ENCODE measurements at places on chromosomes 11 and 22. TPM values are rescaled to one million over a fixed set of nuclear protein-coding genes. Genes with fewer than 3 reads are reported as not detected.

The SLC2A11 gene
- 24.3 TPM for total RNA-seq

The FAM180B gene
- total RNA-seq = 0.27 TPM

The RIMBP3B gene
- total RNA-seq = 0.54 TPM

The TYR gene
- total RNA-seq = not detected

The METTL15 gene
- 18.4 TPM for total RNA-seq

The HTR3B gene
- not detected for total RNA-seq

The TRPM5 gene
- not detected for total RNA-seq

GRCh38 chr11:115333121-115333520 is 171.1 kb downstream of the CADM1 start:
- no peak for ATAC-seq

DNA sequence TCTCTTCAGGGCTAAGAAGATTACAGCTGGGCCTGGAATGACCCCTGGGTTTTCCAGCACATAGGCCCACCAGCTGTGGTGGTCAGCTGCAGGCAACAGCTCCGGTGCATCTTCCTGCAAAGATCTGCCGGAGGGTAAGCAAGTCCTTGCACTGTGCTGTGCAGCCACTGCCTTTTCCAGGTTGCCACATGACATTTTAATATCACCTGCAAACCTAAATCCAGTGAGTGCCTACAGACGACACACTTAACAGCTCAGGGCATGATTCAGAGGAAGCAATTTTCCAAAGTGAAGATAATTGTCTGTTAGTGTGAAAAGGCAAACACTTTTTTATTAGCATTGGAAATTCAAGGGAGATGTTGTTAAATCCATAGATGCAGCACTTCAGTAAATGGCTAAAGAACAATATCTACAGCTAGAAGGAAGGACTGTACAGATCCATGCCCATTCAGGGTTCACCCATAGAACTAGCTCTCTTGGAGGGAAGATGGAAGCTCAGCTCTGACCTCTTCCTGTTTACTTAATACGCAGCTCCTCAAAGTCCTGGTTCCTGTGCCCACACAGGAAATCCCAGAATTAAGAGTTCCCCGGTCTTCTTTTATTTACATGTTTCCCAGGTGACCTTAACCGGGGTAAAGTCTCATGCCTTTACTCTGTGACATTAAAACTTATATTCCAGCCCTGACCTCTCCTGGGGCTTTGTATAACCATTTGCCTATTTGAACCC is 13.3 kb upstream of the NRIP3 start:
- no peak for ATAC-seq

DNA sequence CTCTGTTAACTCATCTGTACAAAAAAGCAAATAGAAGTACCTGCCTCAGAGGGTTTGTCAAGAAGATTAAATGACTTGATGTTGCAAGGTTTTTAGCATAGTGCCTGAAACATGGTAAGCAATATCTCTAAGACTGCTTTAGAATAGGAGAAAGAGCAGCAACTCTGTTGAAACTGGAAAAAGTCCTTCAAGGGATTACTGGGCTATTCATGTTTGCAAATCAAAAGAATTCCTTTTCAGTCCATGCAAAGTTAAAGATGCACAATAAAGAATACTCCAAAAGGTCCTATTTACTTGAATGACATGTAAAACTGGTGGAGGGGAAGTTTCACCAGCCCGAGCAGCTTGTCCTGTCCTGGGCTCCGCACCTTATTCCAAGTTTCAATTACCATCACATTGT is 70.6 kb downstream of the C2CD3 start:
- ATAC-seq = no peak

GRCh38 chr11:64027651-64028397 is 7.9 kb upstream of the FLRT1 start:
- ATAC-seq = no peak

DNA sequence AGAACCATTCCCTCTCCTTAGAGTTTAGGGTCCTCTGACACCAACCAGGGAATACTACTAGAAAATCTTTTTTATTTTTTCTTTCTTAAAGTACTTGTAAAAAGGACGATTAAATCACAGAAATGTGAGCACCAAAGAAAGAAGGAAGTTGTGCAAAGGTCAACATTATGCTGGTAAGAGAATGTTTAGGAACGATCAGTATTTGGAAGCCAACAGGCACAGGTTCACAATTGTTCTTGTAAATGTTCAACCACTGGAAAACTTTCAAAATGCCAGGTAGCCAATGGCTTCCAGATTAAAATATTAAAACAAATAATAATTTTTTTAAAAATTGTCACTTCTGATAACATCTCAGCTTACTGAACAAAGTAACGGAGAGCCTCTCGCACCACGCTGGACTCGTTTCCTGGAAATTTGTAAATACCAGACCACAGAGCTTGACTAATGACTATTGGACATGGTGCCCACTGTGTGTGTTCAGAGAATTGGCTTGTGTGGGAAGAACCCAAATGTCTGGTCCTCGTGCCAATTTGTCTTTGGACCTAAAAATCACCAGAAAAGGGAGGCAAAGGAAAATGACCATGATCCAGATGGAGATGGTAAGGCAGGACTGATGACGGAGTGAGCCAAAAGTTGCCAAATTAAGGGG is 20.8 kb downstream of the COMMD9 start:
- no peak for ATAC-seq

DNA sequence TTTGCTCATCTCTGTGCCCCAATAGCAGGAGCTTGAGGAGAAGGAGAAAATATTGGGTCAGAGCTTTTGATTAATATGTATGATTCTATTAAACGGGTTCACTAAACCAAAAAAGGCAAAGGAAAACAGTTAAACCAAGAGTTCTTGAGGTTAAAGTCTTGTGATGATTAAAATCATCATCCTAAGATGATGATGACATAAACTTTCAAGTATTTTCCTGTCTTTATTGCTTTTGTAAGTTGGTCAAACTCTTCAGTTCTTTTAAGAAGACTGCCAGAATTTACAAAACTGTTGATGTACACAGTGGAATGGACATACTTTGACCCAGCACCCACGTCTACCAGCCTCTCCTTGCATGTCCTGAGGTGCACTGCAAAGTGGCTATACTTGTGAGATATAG is 41.0 kb downstream of the FDX1 start:
- ATAC-seq = no peak

- no peak for ATAC-seq
Observed at GRCh38 chr11:66155387-66156073, 85.5 kb downstream of the PACS1 start.

DNA sequence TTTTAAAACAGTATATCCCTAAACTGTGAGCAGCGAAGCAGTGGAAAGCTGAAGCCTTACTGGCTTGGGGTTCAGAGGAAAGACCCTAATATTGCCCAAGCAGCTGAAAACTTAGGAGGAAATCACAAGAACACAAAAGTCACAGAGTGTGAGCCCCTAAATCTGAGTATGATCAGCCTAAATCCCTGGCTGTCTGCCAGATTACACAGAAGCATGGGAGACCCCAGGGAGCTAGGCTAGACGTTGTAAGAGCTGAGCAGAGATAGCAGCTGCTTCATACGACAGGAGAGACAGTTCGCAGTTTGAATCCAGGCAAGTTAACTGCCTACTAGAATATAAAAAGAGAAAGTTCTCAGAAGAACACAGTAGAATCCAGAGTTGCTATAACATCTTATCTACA is 81.2 kb downstream of the PACS1 start:
- no peak for ATAC-seq

- ATAC-seq = no peak
Observed at GRCh38 chr11:115527534-115528125, 23.4 kb upstream of the CADM1 start.

DNA sequence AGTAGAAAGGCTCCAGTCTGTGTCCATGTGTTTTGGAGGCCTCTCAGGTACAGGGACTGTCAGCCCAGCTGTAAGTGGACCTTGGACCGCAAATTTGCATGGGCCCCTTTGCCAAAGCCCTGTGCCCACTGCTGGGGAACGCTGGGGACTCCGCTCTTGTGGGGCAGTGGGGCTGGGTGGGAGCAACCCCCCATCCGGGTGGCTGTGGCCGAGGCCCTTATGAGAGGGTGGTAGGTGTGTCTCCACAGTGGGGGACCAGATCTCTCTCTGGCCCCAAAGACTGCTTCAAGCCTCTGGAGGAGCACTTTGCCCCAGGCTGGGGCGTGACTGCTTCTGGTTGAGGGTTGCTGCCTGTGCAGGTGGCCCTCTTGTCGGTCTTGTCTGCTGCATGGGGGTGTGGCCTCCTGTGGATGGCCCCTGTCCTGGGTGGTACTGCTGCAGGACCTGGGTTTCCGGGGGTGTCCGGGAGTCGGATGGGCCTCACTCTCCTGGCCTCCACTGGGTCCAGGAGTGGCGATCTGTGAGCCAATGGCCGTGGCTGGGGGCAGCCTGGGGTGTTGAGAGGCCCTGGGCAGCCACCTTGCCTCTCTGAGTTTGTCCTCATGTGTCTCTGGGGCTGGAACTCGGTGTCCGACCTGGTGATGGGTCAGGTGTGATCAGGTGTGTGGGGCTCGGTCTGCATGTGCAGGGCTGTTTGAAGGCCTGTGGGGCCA is 15.9 kb downstream of the KCNQ1 start:
- no peak for ATAC-seq

GRCh38 chr22:45976254-45977002 is 534 bp downstream of the WNT7B start:
- no peak for ATAC-seq

GRCh38 chr11:55658608-55659007 is 3.4 kb upstream of the OR4C6 start:
- no peak for ATAC-seq
